ENCODE measurements at places on chromosomes 6 and 20.

- DNase-seq, result no peak
These were observed 17.6 kb upstream of the SRSF3 start for GRCh38 chr6:36576578-36576977.

DNA sequence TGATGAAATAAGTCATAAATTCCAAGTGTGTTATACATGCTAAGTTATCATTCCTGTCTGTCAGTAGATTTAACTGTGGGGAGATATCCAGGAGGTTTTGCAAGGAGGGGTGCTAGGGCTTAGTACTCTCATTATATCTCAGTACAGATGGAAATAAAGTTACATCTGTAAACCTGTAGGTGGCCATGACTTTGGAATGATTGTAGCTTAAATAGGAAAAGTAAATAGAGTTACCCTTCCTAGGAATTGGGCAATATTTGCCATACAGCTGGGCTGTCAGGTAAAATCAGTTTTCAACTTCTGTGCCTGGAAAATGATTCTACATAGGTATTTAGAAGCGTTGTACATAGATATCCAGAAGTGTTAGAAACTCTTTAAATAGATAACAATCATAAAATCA lies 19.8 kb upstream of the TGM3 start:
- no peak for DNase-seq

DNA sequence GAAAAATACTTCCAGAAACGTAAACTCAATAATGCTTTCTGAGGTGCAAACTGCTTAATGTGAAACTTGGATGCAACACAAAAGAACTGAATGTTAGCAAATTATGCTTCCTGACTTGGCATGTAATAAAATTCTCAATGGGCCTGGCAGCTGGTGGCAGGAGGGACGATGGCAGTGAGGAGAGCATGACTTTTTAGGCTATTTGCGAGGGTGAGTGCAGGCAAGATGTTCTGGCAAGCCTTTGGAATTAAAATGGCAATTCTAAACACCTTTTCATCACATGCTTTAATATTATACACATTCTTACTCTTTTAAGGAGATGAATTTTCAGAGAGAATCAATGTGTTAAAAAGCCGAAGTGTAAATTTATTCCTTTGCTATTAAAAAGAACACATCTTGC lies 224.8 kb upstream of the CDH4 start:
- DNase-seq, result no peak

- no peak for DNase-seq
These were observed 729 bp downstream of the ATG5 start for GRCh38 chr6:106324726-106325335.

DNA sequence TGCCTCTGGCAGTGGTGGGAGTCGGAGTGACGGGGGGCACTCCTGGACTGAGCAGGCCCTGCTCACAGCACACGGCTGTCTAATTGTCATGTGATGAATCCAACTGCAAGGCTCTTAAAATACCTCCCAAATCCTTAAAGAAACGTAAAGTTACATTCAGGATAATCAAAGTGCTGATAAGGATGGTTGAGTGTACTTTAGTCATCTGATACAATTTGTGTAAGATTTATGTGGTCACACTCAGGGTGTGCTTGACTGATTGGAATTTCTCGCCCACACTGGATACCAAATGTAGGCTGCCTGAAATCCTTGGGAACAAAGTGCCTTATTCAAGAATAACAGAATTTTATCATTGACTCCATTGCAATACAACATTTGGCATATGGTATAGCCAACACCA lies 238.7 kb downstream of the CDH4 start:
- DNase-seq, result no peak
